Aorta (tissue), 5 donors: ENCODE measurements at places on chromosomes 5 and 9. TPM values are rescaled to one million over a fixed set of nuclear protein-coding genes. Genes with fewer than 3 reads are reported as not detected.

GRCh38 chr9:79694208-79694607 lies 122.4 kb downstream of the TLE4 start:
- H3K4me1 ChIP-seq: no peaks in the 10 kb centered on the region
- H3K27ac ChIP-seq: no peak overlapping the region

- DNase-seq: peak; percentile 74
- H3K27ac ChIP-seq: peak overlapping the region; percentile 86
- no peaks in the 10 kb centered on the region for H3K27me3 ChIP-seq
- H3K36me3 ChIP-seq: no peaks in the 10 kb centered on the region
- H3K4me1 ChIP-seq: no peaks in the 10 kb centered on the region
- H3K4me3 ChIP-seq: peak overlapping the region; percentile 85
These were observed 858 bp downstream of the NCS1 start for GRCh38 chr9:130172858-130173665.

The ADAMTSL2 gene
- 20.9 TPM for total RNA-seq

The TLX3 gene
- not detected for total RNA-seq
